ENCODE measurements at places on chromosomes 7 and 10.

DNA sequence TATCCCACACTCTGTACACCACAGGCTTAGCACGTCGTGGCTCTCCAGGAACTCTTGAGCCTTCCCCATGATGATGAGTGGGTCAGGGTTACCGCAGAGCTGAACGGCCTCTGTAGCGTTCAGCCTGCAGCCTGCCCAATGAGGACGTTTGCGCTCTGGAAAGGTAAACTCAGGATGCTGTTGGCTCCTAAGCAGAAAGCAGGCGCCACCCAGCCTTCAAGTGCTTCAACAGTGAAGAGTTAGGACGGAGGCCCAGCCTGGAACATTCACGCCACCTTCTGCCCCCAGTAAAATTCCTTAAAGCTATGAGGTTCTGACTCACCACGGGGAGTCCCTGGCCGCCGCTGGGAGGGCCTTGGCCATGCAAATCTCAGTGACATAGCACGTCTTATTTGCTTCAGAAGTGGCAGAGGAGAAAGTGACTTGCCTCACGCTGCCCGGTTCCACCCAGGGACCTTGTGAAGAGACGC is 161.5 kb upstream of the SH2B2 start:
- DNase-seq: no peak

DNA sequence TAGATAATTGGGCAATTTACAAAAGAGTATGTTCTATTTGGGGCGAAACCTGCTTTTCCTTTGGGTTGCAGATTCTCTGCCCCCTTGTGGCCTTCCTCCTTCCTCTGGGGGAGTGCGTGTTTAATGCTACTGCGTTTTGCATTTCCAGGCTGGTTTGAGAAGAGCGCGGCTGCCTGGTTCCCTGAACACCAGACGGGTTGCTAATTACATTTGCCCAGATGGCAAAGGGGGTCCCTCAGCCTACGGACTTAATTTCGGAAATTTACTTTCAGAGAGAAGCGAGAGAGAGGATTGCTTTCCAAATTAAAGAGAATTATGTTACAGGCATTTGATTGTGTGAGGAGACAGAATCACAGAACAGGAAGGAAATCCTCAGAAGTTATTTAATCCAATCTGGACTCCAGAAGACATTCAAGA is 91.9 kb upstream of the JAZF1 start:
- peak; percentile 48 for DNase-seq

GRCh38 chr10:34157501-34157900 is 657.6 kb downstream of the PARD3 start:
- DNase-seq: no peak

- no peak for DNase-seq
Measured at GRCh38 chr7:80463272-80463920, 48.5 kb downstream of the GNAT3 start.

DNA sequence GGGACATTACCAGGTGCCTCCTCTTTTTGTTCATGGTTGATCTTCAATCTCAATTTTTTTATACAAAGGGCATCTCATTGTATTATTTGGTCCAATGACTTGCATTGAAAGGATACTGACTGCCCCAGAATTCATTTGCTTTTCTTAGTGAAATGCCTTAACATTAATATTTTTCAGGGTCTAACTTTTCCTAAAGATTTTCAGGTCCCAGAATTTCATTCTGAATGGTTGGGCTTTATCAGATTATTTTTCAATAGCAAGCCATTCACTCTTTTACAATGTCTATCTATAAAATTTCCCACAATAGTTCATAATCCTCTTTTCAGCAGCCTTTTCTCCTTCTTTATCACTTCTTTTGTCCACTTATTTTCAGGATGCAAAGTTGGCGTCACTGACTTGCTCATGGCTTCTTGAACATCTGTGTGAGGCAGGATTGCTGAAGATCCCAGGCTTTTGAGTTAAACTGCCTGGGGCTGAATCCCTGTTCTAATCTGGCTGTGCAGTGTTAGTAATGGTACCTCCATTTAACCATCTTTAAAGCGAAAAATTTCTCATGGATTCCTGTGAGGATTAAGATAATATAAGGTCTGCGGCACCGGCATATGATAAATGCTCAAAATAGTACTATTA is 131.7 kb upstream of the HDAC9 start:
- no peak for DNase-seq

All from HEK293T (cell line).